ENCODE measurements at places on chromosomes 11 and 22.
A peak's percentile ranks its signal among the peaks of the same experiment; 100 is the strongest.

DNA sequence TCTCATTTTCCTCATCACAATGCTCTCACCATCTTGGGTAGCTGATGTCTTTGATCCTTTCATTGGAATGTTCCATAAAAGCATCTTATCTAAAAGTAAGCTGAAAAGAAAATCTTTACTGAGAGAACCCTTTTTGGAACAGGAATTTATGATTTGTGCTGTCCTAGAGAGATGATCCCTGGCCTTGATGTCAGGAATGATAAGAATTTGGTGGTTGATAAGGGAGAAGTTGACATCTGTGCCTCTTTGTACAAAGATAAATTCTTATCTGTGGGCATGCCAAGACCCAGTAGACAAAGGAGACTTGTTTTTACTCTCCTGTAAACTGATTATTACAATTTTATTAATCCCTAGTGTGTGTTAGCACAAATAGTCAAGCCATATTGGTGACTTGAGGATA lies 36.9 kb downstream of the NAALAD2 start:
- no peak for DNase-seq

GRCh38 chr11:75780888-75781287 lies 12.3 kb downstream of the DGAT2 start:
- DNase-seq = no peak

DNA sequence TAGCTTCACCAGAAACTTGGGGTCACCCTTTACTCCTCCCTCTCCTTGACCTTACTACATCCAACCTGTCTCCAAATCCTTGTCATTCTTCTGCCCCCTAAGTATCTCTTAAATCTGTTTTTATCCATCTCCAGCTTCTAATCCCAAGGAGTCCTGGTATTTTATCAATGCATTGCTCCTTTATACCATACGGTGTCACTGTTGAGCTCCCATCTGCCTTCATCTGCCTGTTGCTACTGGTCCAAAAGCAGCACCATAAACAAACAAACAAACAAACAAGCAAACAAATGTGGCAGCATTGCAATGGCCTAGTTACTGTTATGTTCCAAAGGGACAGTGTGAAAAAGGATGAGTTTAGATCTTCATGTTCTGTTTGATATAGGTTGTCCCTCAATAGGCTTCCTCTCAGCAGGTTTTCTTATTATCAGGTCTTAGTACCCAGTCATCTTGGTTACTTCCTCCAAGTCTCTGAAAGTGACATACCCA lies 34.2 kb downstream of the DNHD1 start:
- no peak for DNase-seq

- DNase-seq = no peak
Measured at GRCh38 chr11:1302461-1303125, 6.8 kb downstream of the TOLLIP start.

GRCh38 chr11:118789501-118790356 lies 1.2 kb downstream of the DDX6 start:
- no peak for DNase-seq

DNA sequence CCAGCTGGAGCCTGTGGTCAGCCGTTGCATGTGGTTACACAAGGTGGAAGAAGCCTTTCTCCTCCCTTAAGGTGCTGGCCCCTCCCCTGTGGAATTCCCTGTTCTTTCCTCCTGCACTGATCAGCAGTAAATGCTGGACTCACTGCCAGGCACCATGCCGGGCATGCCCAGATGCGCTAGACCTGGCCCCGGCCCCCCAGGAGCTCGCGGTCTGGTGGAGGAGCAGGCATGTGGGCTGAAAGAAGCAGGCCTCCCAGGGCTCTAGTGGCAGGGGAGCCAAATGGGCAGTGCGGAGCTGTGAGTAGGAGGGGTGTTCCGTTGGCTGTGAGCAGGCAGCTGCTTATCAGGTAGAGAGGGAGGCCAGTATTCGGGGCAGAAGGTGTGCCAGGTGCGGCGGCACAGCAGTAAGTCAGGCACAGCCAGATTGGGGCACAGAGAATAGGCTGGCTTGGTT lies 10.2 kb downstream of the DGKZ start:
- no peak for DNase-seq

DNA sequence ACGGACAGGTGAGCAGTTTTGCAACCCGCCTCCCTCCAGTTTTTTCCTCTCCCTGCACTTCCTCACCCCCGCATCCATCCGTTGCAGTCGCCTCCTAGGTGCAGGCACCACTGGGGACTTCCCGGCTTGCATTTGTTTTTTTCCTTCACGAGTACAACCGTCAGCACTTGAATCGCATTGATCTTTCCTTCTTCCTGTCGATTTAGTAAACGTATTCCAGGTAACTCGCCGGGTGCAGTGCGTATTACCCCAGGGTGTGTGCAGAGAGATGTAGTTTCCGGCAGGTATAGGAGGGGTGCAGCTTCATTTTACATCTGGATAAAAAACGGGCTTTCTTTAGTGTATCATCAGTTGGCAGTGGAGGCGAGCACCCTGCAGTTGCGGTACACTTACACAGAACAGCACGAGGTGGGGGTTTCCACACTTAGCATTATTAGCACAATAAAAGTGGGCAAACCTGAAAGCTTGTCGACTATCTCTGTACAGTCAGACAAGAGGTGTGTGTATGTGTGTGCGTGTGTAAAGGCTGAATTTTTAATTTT lies at the start of gene SORL1-AS1:
SORL1-AS1 (minus strand) TSS at position 359 of the 542 bp plus-strand sequence.
- DNase-seq = no peak

GRCh38 chr11:132623511-132623910 lies 908.8 kb downstream of the OPCML start:
- DNase-seq = peak; percentile 48

DNA sequence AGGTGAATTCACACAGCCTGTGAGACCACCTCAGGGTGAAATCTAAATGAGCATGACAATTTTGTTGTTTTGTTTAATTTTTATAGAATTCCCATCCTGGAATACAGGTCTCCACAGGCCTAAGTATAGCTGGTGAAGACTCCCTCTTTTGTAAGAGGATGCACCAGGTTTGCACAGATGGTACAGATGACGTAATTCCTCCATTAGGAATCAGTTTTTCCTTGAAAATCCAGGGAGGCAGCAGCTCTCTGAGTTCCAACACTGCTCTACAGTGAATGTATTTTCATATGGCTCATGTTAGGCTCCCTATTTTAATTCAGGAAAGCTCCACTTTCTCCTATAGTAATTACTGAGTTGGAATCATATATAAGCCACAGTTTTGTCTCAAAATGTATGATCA lies 47.2 kb downstream of the USP28 start:
- DNase-seq = no peak

DNA sequence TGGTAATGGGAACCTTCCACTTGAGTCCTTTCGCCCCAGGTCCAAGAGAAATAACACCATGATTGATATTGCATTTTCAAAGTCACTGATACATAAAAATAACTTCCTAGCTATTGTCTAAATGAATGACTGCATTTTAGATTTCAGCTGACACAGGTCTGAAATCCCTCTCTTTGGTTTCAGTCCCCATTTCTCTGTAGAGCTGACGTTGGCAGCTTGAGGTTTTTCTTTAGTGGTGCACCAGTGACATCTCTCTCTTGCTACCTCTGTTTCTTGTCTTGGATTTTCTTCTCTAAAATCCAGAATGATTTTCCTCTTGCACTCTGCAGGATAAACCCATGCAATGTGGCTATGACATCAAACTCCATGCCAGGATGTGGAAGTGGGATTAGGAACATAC lies 31.7 kb upstream of the SORL1 start:
- no peak for DNase-seq

DNA sequence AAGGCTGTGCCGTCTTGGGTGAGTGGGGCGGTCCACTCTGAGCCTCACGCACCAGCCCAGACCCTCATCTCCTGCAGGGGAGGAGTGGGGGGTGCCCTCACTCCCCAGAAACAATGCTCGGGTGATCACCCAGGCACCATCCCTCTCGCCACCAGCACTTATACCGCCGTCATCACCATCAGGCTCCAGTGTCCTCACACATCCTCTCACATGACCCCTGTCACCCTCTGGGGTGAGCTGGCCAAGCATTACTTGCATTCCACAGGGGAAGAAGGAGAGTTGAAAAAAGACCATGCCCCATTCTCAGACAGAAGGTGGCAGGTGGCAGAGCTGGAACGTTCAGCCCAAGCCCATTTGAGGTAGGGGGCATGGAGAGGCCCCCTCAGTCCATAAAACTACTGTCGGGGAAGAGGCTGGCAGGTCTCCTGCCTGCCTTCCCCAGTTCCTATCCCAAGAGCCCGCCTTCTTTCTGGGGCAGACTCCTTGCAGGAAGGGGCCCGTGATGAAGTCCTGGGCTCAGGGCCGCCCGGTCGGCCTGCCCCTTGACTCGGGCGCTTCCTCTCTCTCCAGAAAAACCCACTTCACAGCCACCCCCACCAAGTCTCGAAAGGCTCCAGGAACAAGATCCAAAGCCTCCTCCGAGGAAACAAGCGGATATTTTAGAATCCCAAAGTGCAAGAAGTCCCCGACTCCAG lies 153.3 kb downstream of the DSCAML1 start:
- DNase-seq = no peak

DNA sequence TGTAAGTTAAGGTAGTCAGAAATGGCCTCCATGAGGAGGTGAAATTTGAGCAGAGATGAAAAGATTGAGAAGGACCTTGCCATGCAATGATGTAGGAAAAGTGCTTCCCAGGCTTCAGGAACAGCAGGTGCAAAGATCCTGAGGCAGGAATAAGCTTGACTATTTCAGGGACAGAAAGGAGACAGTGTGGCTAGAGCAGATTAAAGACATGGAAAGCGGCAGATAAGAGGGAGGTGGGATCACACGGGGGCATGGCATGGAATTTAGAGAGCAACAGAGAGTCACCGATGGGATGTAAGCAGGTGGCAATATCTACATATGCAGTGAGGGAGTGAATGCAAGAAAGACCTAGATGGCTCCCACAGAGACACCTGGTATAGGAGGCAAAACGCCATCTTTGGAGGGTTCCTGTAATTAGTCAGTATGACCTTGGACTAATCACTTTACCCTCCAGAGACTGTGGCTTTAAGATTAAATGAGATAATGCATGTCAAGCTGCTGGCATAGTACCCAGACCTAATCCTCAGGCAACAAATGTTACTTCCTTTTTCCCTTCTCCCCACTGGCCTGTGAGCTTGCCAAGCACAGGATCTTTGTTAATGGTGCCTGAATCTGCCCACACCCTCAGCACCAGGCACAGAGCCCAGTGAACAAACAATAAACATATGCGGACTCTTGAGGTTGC lies 24.6 kb upstream of the ACER3 start:
- DNase-seq = no peak

GRCh38 chr22:29141078-29141688 lies 64.5 kb upstream of the EMID1 start:
- DNase-seq = no peak

DNA sequence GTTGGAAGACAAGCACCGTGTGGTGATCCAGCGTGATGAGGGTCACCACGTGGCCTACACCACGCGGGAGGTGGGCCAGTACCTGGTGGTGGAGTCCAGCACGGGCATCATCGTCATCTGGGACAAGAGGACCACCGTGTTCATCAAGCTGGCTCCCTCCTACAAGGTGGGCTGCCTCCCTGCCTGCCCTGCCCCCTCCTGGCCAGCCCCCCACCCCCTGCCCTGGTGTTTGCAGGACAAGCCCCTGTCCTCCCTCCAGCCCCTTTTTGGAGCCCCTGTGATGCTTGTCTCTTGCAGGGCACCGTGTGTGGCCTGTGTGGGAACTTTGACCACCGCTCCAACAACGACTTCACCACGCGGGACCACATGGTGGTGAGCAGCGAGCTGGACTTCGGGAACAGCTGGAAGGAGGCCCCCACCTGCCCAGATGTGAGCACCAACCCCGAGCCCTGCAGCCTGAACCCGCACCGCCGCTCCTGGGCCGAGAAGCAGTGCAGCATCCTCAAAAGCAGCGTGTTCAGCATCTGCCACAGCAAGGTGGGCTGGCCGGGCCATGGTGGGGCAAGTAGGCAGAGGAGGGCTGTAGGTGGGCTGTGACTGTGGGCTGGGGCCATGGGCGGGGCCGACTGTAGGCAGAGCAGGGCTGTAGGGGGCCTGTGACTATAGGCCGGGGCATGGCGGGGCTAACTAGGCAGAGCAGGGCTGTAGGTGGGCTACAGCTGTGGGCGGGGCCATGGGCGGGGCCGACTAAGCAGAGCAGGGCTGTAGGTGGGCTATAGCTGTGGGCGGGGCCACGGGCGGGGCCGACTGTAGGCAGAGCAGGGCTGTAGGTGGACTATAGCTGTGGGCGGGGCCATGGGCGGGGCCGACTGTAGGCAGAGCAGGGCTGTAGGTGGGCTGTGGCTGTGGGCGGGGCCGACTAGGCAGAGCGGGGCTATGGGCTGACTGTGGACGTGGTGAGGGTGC lies 13.6 kb downstream of the MUC2 start:
- DNase-seq = no peak

- DNase-seq = no peak
Measured at GRCh38 chr11:104700609-104701008, 197.7 kb downstream of the CASP12 start.

DNA sequence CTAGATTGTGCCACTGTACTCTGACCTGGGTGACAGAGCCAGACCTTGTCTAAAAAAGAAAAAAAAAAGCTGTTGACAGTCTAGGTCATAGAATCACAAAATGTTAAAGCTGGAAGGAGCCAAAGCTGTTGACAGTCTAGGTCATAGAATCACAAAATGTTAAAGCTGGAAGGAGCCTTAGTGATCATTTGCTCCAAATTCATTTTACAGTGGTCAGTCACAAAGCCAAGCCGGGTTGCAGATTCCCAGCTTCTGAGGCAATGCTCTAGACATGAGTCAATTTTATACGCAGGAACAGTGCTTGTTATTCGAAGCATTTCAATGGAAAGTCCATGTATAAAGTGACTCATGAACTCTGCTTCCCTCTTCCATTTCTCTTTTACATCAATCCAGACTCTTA lies 47.4 kb downstream of the SYT13 start:
- DNase-seq = no peak

- DNase-seq = no peak
Measured at GRCh38 chr22:48845356-48845936, 982.2 kb downstream of the BRD1 start.

GRCh38 chr11:35507688-35508087 lies 17.7 kb downstream of the PAMR1 start:
- no peak for DNase-seq

GRCh38 chr11:33291004-33291777 lies 34.0 kb downstream of the HIPK3 start:
- no peak for DNase-seq

DNA sequence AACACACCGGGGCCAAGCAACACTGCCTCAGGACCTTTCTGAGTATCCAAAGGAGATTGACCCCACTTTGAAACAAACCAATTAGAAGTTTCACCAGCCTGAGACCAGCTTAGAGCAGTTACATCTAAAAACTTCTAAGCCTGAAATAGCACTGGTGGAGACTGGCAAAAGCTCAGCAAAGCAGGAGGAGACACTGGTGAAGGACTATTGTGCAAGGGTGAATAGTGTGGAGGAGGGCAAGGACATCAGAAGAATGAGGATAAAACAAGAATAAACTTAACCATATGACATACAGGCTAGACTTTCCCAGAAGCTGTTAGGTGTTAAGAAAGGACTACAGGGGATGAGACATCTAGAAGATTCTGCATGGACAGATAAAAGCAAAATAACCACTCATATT lies 152.4 kb downstream of the FCHSD2 start:
- no peak for DNase-seq

- DNase-seq = no peak
Measured at GRCh38 chr11:129658526-129658867, 157.2 kb upstream of the TMEM45B start.

- peak; percentile 58 for DNase-seq
Measured at GRCh38 chr11:64996710-64997380, at the start of gene BATF2. BATF2 (minus strand) TSS chr11:64996971; CDS start chr11:64996914, 57 bp downstream.

- no peak for DNase-seq
Measured at GRCh38 chr11:454043-454442, 4.0 kb downstream of the PTDSS2 start.

Data from NCI-H510A (cell line).